ENCODE measurements at places on chromosomes 4 and X. TPM values are rescaled to one million over a fixed set of nuclear protein-coding genes. Genes with fewer than 3 reads are reported as not detected.

Gene GPRASP1
- total RNA-seq: 2.0 TPM

Gene ARR3
- total RNA-seq: not detected

Gene TMSB15A
- 49.4 TPM for total RNA-seq

Gene CLTRN
- 2.2 TPM for total RNA-seq

Gene SPATA4
- not detected for total RNA-seq

Gene GPRIN3
- total RNA-seq: 1.5 TPM

Gene STATH
- total RNA-seq: not detected

Gene GAGE1
- total RNA-seq: 1.2 TPM

Gene AKAP4
- not detected for total RNA-seq

Gene ESX1
- total RNA-seq: not detected

Gene PAGE5
- total RNA-seq: not detected

Gene AFP
- 1.8 TPM for total RNA-seq

Gene DCK
- total RNA-seq: 15.0 TPM

Gene AFAP1
- total RNA-seq: 23.6 TPM

Gene CABS1
- total RNA-seq: not detected

Gene AMTN
- total RNA-seq: not detected

Gene ELMOD2
- 33.6 TPM for total RNA-seq

Gene TMPRSS11E
- 3.5 TPM for total RNA-seq

Gene DSPP
- total RNA-seq: not detected

Gene CFI
- total RNA-seq: not detected

Gene GPRASP3
- 13.2 TPM for total RNA-seq

Gene SHROOM2
- 12.3 TPM for total RNA-seq

Gene MAGEA12
- total RNA-seq: 0.57 TPM

Gene ENPP6
- total RNA-seq: 0.09 TPM

Gene TMSB15C
- total RNA-seq: 2.2 TPM

Gene HPGD
- 3.6 TPM for total RNA-seq

Gene LRP2BP
- 0.33 TPM for total RNA-seq

Gene TEX13C
- total RNA-seq: 0.26 TPM

Gene SMIM43
- 0.33 TPM for total RNA-seq

Gene UGT2A1
- total RNA-seq: 0.34 TPM

Gene EIF1AX
- 131 TPM for total RNA-seq

Gene ASB12
- 0.60 TPM for total RNA-seq

Gene PRSS12
- total RNA-seq: 14.1 TPM

Gene GDPD2
- total RNA-seq: 7.0 TPM

All from WTC11 (cell line).